ENCODE measurements at places on chromosomes 2 and 18.

GRCh38 chr2:112980537-112980936, 2.7 kb downstream of the IL36G start:
- H3K27me3 ChIP-seq: peaks cover 17% of the 10 kb centered on the region
- no peak overlapping the region for H3K27ac ChIP-seq
- H3K4me1 ChIP-seq: no peaks in the 10 kb centered on the region
- H3K36me3 ChIP-seq: no peaks in the 10 kb centered on the region
- DNase-seq: no peak

GRCh38 chr2:138207074-138207930, 243.0 kb downstream of the HNMT start:
- no peak overlapping the region for H3K27ac ChIP-seq
- DNase-seq: no peak
- H3K27me3 ChIP-seq: no peaks in the 10 kb centered on the region
- no peak overlapping the region for H3K4me3 ChIP-seq
- H3K36me3 ChIP-seq: no peaks in the 10 kb centered on the region
- no peaks in the 10 kb centered on the region for H3K4me1 ChIP-seq

GRCh38 chr18:55530166-55530565, 57.8 kb downstream of the TCF4 start:
- no peaks in the 10 kb centered on the region for H3K36me3 ChIP-seq
- no peaks in the 10 kb centered on the region for H3K4me1 ChIP-seq
- DNase-seq: no peak
- no peak overlapping the region for H3K4me3 ChIP-seq
- no peak overlapping the region for H3K27ac ChIP-seq
- H3K27me3 ChIP-seq: no peaks in the 10 kb centered on the region

DNA sequence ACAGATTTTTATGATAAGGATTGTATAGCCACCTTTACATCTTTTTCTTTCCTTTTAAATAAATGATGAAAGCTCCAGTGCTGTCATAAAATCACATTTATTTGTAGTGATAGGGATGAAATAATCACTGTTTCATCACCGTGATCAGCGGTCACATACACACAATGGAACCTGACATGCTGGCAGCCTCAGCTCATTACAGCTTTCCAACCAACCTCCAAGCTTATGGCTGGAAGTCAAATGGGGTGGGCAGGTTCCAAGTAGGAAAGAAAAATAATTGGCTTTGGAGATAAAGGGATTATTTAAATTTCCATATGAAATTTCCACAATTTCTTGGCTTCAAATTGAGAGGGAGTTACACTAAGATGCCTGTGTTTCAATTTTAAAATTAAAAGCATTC, 251.3 kb downstream of the PLCL1 start:
- no peaks in the 10 kb centered on the region for H3K36me3 ChIP-seq
- no peaks in the 10 kb centered on the region for H3K27me3 ChIP-seq
- H3K4me3 ChIP-seq: no peak overlapping the region
- no peak for DNase-seq
- H3K4me1 ChIP-seq: no peaks in the 10 kb centered on the region

- no peak overlapping the region for H3K27ac ChIP-seq
- H3K4me1 ChIP-seq: no peaks in the 10 kb centered on the region
- no peaks in the 10 kb centered on the region for H3K27me3 ChIP-seq
Measured at GRCh38 chr2:146532509-146533147, 1312.2 kb upstream of the ACVR2A start.

GRCh38 chr2:65922794-65923193, 490.4 kb upstream of the SPRED2 start:
- H3K36me3 ChIP-seq: no peaks in the 10 kb centered on the region
- H3K27ac ChIP-seq: no peak overlapping the region
- no peak overlapping the region for H3K4me3 ChIP-seq

GRCh38 chr2:236571145-236571544, 1.5 kb downstream of the ACKR3 start:
- no peak for DNase-seq
- no peak overlapping the region for H3K4me3 ChIP-seq
- H3K4me1 ChIP-seq: peaks cover 19% of the 10 kb centered on the region
- no peaks in the 10 kb centered on the region for H3K27me3 ChIP-seq
- H3K27ac ChIP-seq: no peak overlapping the region
- no peaks in the 10 kb centered on the region for H3K36me3 ChIP-seq

GRCh38 chr18:36560187-36560586, 262.7 kb downstream of the FHOD3 start:
- no peaks in the 10 kb centered on the region for H3K36me3 ChIP-seq
- no peak for DNase-seq
- no peaks in the 10 kb centered on the region for H3K27me3 ChIP-seq
- H3K4me1 ChIP-seq: no peaks in the 10 kb centered on the region
- H3K27ac ChIP-seq: no peak overlapping the region

DNA sequence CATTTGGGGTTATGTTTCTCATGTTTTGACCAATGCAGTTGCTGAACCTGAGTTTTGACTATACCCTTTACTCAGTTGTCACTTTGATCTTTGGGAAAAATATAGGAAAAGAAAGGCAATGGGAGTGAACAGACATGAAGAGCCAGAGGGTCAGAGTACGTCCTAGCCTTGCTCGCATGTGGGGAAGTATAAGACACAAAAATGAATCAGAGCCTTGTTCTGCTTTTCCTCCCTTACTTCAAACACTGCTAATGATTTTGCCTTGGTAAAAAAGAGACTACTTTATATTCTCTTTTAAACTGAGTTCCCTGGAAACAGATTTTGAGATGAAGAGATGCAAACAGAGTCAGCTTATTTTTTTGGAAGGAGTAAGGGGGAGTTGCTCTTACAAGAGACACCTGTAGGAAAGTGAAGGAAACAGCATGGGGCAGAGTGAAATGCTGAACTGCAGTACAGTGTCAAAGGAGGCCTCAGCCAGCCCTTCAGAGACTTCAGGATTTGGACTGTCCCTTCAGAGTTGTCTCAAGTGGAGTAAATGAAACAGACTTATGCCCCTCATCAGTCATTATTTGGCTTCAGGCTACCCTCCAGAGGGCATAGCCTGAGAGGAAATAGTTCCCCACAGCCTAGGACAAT, 11.1 kb upstream of the FAP start:
- no peaks in the 10 kb centered on the region for H3K27me3 ChIP-seq
- H3K27ac ChIP-seq: no peak overlapping the region
- DNase-seq: no peak
- no peaks in the 10 kb centered on the region for H3K4me1 ChIP-seq
- no peaks in the 10 kb centered on the region for H3K36me3 ChIP-seq

DNA sequence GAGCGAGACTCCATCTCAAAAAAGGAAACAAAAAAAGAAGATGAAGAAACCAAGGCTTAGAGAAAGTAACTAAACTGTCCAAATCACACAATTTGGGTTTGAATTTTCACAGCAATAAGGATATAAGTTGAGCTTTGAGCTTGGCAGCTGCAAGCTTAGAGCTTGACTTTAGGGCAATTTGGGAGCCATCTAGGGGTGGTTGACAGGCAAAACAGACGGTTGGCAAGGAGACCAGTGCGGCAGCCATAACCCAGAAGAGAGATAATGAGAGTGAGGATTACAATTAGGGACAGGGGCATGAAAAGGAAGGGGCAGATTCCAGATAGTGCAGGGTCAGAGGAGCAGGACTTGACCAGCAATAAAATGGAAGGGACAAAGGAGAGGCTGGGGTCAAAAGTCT, 382.2 kb upstream of the HNRNPA3 start:
- no peak overlapping the region for H3K4me3 ChIP-seq
- DNase-seq: no peak
- no peak overlapping the region for H3K27ac ChIP-seq
- peaks cover 19% of the 10 kb centered on the region for H3K27me3 ChIP-seq
- H3K36me3 ChIP-seq: no peaks in the 10 kb centered on the region

- no peaks in the 10 kb centered on the region for H3K4me1 ChIP-seq
- H3K4me3 ChIP-seq: no peak overlapping the region
- no peak for DNase-seq
- no peak overlapping the region for H3K27ac ChIP-seq
Measured at GRCh38 chr2:196481324-196481697, 158.2 kb upstream of the CCDC150 start.

Measured in DND-41 (cell line).